ENCODE measurements at places on chromosomes 2 and 18. TPM values are rescaled to one million over a fixed set of nuclear protein-coding genes. Genes with fewer than 3 reads are reported as not detected.

- DNase-seq, result no peak
Observed at GRCh38 chr18:7071600-7071999, 46.0 kb downstream of the LAMA1 start.

GRCh38 chr18:45680066-45680690 lies 43.8 kb upstream of the SLC14A1 start:
- DNase-seq, result no peak

DNA sequence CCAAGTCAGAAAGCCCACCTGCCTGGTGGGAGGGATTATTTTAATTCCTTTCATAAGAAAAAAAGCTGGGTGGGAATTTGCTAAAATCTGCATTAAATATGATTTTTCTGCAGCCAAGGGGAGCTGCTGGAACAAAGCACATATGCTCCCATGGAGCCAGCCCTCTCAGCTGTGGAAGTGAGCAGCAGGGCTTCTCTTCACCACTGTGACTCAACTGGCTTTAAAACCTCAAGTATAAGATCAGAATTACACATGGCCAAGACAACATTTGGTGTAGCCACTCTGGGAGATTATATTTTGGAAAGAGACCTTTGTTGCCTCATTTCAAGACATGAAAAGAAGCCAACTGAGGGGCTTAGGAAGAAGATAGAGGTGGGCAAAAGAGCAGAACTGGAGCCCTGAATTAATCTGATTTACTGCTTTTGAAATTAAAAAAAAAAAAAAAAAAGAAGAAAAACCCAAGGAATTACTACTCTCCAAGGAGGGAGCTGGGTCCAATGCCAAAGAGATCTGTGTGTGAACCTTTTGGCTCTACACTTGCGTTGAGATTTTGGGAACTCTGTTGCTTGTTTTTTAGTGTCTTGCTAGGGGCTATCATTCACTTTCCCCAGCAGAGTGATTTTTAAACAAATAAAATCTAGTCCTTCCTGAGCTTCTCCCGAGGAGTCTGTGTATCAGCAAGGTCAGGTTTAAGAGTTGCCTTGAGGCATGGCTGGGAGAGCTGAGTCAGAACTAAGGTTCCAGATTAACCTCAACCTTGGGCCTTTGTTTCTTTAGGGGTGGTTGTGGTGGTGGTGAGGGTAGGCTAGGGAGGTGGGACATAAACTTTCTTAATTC lies 6.0 kb downstream of the LHCGR start:
- DNase-seq, result no peak

Gene ANKRD30B
- not detected for polyA plus RNA-seq

- DNase-seq, result no peak
Observed at GRCh38 chr2:112168422-112169124, 30.4 kb downstream of the FBLN7 start.

Gene PTPRN
- polyA plus RNA-seq, result 22.0 TPM

- no peak for DNase-seq
Observed at GRCh38 chr2:227888289-227888688, 16.9 kb downstream of the DAW1 start.

DNA sequence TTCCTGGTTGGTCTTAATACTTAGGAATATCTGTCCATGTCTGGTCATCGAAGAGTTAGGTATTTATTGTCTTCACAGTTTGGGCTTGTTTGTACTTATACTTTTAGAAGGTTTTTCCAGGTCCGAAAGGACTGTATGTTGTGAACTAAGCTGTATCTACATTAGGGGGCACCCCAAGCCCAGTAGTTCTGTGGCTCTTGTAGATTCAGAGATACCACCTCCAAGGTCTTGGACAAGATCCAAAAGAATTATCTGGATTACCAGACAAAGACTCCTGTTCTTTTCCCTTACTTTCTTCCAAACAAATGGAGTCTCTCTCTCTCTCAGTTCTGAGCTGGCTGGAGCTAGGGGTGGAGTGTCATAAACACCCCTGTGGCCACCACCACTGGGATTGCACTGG lies 328.7 kb downstream of the ZNF804A start:
- DNase-seq, result no peak

- peak; percentile 40 for DNase-seq
Observed at GRCh38 chr2:197628043-197628500, 47.3 kb downstream of the RFTN2 start.

GRCh38 chr2:230842473-230842872 lies 22.3 kb upstream of the ITM2C start:
- no peak for DNase-seq

- DNase-seq, result no peak
Observed at GRCh38 chr18:33135951-33136660, 304.4 kb downstream of the CCDC178 start.

Gene OTOS
- polyA plus RNA-seq, result 0.34 TPM

Gene SRSF7
- polyA plus RNA-seq, result 193 TPM

DNA sequence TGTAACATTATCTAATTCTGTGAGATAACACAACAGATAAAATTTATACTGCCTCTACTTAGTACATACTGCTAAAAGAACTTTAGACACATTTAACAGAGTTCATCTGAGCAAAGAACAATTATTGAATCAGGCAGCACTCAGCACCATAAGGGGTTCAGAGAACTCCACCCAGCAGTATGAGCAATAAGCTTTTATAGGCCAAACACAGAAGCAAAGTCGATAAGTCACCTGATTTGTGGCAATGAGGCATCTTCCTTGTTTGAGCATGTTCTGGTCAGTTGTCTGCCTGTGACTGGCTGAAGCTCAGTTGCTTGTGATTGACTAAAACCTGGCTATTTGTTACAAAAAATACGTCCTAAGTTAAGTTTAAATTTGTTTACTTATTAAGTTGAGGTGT lies 746.1 kb upstream of the DDX18 start:
- no peak for DNase-seq

Gene CABYR
- polyA plus RNA-seq, result 6.2 TPM

DNA sequence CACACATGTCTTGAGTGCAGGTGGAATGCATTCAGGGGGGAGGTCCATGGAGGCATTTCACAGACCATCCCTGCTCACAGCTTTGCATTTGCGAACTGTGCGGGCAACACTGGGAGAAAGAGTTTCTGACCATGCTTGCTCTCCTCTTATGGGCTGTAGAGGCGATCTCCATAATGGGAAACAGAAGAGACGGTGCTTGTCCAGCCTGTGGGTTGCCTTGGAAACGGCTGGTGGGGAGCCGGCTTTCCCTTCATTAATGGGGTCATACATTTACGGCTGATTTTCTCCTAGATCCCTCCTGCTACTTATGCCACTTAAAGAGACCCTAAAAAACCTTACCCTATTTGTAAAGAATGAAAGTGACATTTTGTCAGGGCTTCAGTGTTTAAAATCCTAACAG lies 147.4 kb downstream of the SOX11 start:
- no peak for DNase-seq

GRCh38 chr2:64354857-64355680 lies 98.9 kb upstream of the LGALSL start:
- peak; percentile 59 for DNase-seq

GRCh38 chr2:3780477-3781402 lies 77.4 kb downstream of the DCDC2C start:
- DNase-seq, result peak; percentile 73

DNA sequence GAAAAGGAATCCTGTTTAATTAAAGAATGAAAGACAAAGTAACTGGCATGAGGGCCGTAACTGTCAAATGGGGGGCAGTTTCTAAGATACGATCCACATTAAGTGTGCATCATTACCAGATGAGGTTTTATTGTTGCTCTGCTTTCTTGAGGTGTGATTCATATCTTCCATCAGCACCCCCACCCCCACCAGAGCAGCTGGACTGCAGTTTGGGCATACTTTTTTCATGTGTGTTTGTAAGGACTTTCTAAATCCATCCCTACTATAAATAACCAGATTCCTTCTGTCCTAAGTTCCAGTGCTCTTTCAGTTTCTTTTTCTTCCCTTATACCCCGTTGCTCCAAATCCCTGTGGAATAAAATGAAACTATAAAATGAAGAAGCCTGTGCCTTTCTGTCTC lies 142.1 kb downstream of the CDCA7 start:
- DNase-seq, result peak; percentile 53

Gene RAB27B
- polyA plus RNA-seq, result 0.24 TPM

Gene CFAP65
- polyA plus RNA-seq, result not detected

- no peak for DNase-seq
Observed at GRCh38 chr2:190822043-190822442, 58.6 kb upstream of the GLS start.

DNA sequence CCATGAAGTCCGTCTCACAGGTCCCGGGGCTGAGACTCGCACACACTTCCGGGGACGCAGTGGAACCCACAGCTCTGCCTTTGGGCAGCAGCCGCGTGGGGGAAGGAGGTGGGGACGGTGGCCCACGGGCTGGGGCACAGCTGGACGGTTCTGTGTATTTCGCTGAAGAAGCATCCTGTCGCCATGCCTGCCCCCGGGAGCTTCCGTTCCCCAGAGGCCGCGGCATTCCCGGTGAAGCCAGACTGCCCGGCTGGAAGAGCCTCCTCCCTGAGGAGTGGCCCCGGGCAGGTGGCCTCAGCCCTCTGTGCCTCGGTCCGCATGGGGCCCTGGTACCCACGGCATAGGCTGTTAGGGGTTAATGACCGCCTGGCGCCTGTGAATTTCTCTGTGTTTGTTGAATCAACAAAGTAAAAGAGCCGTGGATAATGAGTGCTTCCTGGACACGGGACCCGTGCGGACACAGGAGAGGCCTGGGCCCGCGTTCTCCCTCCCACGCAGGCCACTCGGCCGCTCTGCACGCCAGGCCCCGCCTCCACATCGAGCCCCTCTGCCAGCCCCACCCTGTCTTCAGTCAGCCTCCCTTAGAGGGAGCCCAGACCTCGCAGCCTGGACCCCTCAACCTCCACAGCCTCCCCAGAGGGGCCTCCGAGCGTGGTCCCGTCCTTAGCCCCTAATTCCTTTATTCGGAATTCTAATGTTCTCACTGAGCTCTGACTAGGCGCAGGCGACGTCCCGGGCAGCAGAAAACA lies 51.0 kb downstream of the KCNG2 start:
- no peak for DNase-seq

- DNase-seq, result no peak
Observed at GRCh38 chr2:14324308-14324707, 308.2 kb upstream of the LRATD1 start.

DNA sequence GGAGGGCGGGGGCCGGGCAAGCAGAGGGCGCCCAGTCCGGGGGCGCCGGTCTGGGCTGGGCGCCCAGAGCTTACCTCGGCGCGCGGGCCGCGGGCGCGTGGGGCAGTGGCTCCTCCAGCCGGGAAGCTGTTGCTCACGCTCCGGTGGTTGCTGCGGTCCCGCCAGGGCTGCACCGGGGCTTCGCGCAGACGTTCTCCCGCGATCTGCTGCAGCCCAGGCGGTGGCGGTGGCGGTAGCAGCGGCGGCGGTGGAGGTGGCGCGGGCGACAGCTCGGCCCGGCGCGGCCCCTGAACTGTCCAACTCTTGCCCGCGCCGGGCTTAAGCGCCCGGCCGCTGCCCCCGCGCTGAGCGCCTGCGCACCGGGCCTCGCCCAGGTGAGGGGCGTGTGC lies 391 bp downstream of the ZNF385B start:
- no peak for DNase-seq

DNA sequence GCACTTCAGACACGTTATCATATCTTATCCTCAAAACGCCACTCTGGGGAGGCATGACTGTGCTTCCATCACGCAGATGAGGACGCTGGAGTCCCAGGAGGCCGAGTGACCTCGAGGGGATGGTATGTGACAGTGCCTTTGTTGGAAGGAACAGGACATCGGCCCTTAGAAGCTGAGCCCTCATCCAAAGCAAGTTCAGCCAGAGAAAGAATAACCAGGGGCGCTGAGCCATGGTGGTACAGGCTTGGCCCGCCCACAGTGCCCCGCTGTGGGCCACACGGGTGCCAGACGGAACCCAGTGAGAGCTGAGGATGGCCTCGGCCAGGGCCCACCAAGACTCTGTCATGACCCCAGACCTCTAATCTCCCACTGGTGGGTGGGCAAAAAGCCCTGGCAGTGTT lies 31.3 kb downstream of the HS1BP3 start:
- no peak for DNase-seq

- no peak for DNase-seq
Observed at GRCh38 chr18:61443081-61443725, 110.0 kb downstream of the CDH20 start.

DNA sequence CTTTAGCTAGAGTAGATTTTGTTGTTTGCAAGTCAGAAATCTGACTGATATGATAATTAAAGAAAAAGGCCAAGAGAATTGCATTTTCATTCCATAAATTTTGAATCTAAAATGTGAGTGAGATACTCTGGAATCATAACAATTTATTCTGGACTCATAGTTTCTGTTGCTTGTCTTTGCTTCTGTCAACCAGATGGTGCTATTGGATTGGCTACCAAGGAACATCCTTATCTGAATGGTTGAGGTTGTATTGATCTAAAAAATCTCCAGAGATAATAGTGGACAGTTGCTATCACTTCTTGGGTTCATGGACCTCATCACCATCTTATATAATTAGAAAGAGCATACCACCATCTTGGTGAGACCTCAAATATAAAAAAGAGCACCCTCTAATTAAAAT lies 34.0 kb upstream of the CPS1 start:
- no peak for DNase-seq

DNA sequence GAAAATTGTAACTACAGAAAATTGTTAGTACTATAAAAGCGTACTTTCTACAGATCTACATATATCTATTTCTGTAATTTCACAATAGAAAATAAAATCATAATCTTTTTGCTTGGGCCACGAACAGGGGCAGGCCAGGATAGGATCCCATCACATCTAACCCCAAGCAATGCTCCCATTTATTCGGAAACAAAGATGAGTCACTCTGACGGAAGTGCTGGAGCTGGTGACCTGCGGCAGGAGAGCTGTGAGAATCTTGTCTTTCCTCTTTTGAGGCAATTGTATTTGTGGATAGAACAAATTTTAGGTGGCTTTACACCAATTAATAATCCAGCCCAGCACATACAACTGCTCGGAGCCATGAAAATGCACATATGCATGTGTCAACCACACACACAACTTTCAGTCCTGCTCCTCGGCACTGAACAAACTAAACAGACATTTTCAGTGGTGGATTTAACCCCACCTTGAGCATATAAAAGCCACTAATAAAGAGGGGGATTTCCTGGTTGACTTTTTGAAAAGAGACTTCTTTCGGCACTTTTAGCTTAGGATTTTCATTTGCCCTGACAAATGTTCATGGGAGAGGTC lies 22.3 kb upstream of the INSIG2 start:
- DNase-seq, result no peak
